ENCODE measurements at places on chromosomes 2 and 18. TPM values are rescaled to one million over a fixed set of nuclear protein-coding genes. Genes with fewer than 3 reads are reported as not detected.

The NIFK gene
- total RNA-seq, result 66.6 TPM

The CLEC4F gene
- total RNA-seq, result 0.23 TPM

The DRC1 gene
- not detected for total RNA-seq

The UNC80 gene
- total RNA-seq, result 8.6 TPM

DNA sequence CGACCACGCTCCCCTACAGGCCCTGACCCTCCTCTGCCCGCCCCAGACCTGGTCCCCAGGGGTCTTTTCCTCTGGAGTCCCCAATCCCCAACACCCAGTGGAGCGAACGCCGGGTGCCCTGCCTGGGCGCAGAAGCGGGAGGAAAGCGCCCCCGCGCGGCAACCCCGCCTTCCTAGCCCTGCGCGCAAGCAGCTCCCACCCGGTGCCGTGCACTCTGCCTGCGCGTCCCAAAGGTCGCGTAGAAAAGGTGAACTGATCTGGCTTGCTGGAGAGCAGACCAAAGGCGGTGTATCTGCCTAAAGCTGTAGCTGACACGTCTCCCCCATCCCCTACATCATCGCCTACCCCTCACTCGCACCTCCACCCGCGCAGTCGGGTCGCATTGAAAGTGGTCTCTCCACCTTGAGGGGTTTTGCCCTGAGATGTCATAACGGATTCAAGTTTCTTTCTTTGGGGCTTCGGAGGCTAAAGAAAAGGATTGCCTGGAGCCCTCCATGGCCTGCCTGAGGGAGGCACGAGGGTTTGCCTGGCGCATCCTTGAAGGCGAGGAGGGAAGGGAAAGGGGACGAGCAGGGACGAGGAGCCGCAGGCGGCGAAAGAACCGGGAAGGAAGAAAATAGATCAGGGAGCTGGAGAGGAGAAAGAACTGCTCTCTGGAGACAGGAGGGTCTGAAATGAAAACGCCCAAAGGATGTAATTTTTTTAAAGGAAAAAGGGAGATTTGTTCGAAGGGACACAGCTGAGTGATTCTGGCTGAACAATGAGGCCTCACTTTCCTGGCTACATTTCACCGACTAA is 5.8 kb downstream of the GAD1 start:
- H3K27me3 ChIP-seq, result peaks cover 41% of the 10 kb centered on the region
- H3K4me1 ChIP-seq, result peaks cover 13% of the 10 kb centered on the region
- no peaks in the 10 kb centered on the region for H3K36me3 ChIP-seq
- no peak overlapping the region for H3K4me3 ChIP-seq
- DNase-seq, result no peak

- H3K27me3 ChIP-seq, result peaks cover 3% of the 10 kb centered on the region
- H3K27ac ChIP-seq, result no peak overlapping the region
These were observed 332.3 kb downstream of the ETAA1 start for GRCh38 chr2:67729474-67729873.

- no peaks in the 10 kb centered on the region for H3K27me3 ChIP-seq
- no peaks in the 10 kb centered on the region for H3K4me1 ChIP-seq
- DNase-seq, result no peak
- H3K27ac ChIP-seq, result no peak overlapping the region
These were observed 8.9 kb downstream of the GAREM1 start for GRCh38 chr18:32461709-32462272.

DNA sequence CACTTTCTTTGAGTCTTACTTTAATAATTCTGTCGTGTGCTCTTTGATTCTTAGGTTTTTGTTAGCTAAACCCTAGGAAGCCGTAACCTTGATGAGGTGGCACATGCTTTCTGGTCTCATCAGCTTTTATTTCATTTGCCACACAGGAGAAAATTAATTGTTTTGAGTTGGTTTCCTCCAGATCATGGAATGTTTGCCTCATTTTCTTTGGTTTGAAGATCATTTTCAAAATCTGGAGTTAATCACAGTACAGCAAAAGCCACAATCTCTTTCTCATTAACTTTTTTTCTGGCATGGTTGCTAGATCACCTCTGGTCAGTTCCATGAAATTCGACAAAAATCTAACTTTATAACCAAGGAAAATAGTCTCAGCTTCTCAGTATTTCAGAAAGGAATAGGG is 182.9 kb downstream of the MYO1B start:
- H3K27ac ChIP-seq, result no peak overlapping the region
- H3K27me3 ChIP-seq, result no peaks in the 10 kb centered on the region
- no peak for DNase-seq
- H3K4me1 ChIP-seq, result no peaks in the 10 kb centered on the region

GRCh38 chr18:73594749-73595148 is 552.9 kb downstream of the FBXO15 start:
- no peaks in the 10 kb centered on the region for H3K36me3 ChIP-seq
- no peaks in the 10 kb centered on the region for H3K4me1 ChIP-seq
- no peak overlapping the region for H3K27ac ChIP-seq
- no peaks in the 10 kb centered on the region for H3K27me3 ChIP-seq
- no peak for DNase-seq
- no peak overlapping the region for H3K4me3 ChIP-seq

- H3K36me3 ChIP-seq, result no peaks in the 10 kb centered on the region
- no peak for DNase-seq
- no peaks in the 10 kb centered on the region for H3K27me3 ChIP-seq
- H3K27ac ChIP-seq, result no peak overlapping the region
- peaks cover 3% of the 10 kb centered on the region for H3K4me1 ChIP-seq
- no peak overlapping the region for H3K4me3 ChIP-seq
These were observed 7.4 kb downstream of the PMAIP1 start for GRCh38 chr18:59907172-59907571.

GRCh38 chr2:112621790-112622527 is 23.8 kb upstream of the SLC20A1 start:
- H3K4me3 ChIP-seq, result no peak overlapping the region
- no peaks in the 10 kb centered on the region for H3K36me3 ChIP-seq
- no peak overlapping the region for H3K27ac ChIP-seq

DNA sequence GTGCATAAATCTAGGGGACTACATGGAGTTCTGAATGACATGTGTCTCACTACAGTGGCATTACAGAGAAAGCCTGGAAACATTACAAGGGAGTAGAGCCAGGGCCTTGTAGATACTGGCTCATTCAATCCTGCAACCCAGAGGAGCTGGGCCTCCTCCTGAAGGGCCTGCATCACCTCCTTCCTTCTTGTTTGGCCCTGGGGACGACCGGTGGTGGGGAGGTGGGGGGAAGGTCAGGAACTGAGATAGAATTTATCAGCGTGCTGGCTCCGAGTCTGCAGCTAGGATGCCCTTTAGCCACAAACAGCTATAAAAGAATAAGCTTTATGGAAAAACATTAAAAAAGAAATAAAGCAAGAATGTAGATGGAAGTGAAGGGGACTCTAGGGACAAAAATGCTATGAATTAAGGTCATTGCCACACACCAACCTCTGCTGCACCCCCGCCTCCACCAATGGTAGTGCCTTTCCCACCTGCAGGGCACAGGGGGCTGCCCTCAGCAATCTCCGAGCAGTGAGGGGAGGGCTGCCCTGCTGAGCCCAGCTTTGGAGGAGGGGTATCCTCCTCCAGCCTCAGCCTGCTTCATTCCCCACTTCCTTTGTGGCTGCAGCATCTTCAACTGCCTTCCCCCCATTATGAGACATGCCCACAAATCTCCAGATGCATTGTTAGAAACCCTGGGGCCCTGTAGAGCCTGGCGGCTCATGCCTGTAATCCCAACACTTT is 149.0 kb downstream of the MSH2 start:
- H3K27ac ChIP-seq, result no peak overlapping the region
- no peak for DNase-seq
- no peaks in the 10 kb centered on the region for H3K27me3 ChIP-seq
- H3K36me3 ChIP-seq, result no peaks in the 10 kb centered on the region
- H3K4me1 ChIP-seq, result no peaks in the 10 kb centered on the region

DNA sequence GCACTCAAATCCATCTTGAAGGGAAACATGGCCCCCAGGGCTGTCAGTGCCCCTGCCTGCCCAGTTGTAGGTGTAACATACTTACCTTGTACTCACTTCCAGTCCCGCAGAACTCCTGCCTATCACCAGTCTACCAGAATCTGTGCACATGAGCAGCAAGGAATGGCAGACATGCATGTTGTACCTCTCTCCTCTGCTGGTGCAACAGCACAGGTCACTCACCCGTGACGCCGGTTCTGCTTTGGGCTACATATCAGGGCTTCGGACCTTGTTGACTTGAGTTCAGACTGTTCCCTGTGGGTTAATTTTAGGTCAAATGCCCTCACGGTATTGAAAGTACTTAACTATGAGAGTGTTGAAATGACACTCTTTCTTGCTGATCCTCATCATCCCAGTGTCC is 215.7 kb downstream of the TPGS2 start:
- no peaks in the 10 kb centered on the region for H3K4me1 ChIP-seq
- no peak overlapping the region for H3K27ac ChIP-seq
- H3K27me3 ChIP-seq, result no peaks in the 10 kb centered on the region
- no peak overlapping the region for H3K4me3 ChIP-seq
- H3K36me3 ChIP-seq, result no peaks in the 10 kb centered on the region

DNA sequence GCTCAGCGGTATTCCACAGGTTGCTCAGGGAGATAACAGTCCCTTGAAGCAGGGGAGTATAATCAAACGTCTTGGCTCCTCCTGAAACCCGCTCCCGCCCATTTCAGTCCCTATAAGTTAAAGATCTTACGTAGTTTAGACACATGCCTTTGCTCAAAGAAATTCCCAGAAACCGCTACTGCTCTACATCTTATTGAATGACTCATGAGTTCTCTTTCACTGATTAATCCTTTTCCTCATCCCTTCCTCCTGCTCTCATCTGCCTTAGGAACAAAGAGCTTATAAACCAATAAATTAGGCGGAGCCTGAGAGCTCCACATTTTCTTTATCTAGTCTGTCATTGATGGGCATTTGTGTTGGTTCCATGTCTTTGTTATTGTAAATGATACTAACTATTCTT is 4.2 kb upstream of the SERPINB4 start:
- no peak overlapping the region for H3K4me3 ChIP-seq
- DNase-seq, result no peak
- no peak overlapping the region for H3K27ac ChIP-seq
- no peaks in the 10 kb centered on the region for H3K4me1 ChIP-seq

DNA sequence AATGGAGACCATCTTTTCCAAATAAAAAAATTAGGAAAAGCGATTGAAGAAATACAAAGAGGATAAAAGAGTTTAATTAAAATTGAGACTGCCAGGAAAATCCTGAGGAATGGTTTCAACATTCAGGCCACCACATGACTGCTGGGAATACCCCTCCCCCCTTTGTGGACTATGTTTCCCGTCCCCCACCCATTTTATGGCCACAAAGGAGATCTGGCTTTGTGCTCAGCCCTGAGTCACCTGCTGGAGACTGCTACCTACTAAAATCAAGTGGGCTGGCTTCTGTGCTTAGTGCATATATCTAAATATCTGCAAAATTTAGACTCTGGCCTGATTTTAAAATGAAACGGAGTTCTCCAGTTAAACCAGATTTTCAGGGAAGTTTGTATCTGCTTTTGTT is 10.1 kb downstream of the RND3 start:
- H3K4me3 ChIP-seq, result no peak overlapping the region
- H3K36me3 ChIP-seq, result no peaks in the 10 kb centered on the region
- no peaks in the 10 kb centered on the region for H3K4me1 ChIP-seq

- no peak for DNase-seq
- H3K4me1 ChIP-seq, result peaks cover 5% of the 10 kb centered on the region
- peak overlapping the region; percentile 99 for H3K4me3 ChIP-seq
- H3K27ac ChIP-seq, result peak overlapping the region; percentile 99
These were observed 3.1 kb downstream of the NFE2L2 start for GRCh38 chr2:177261116-177262060.

DNA sequence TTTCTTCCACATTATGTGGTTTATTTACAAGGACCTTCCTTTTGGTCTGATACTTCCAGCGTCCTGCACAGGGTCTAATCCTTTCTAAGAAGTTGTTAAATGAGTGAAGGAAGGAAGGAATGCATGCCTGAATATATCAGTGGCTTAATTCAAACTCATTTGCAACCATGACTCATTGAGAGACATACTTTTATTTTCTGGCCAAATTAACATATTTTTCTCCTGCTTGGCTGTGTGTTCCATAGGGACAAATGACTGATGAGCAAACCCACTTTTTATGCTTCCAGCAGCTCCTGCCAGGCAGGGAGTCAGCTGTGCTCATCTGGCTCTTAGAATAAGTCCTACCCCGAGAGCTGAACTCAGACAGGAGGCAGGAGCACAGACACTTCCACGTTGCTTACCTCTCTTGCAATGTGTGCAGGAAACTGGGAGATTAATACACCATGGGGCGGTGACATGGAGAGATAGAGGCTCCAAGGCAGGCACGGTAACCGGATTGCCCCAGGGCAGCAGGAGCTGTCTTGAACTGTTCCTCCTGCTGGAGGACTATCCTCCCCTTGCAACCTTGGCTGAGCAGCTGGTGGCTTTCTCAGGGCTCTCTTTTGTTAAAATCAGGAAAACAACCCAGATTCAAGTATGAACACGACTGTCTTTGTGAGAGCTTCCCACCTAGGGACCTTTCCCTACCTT is 667.5 kb upstream of the HS6ST1 start:
- no peak overlapping the region for H3K4me3 ChIP-seq
- DNase-seq, result peak; percentile 30
- H3K36me3 ChIP-seq, result no peaks in the 10 kb centered on the region
- no peaks in the 10 kb centered on the region for H3K27me3 ChIP-seq
- H3K27ac ChIP-seq, result no peak overlapping the region
- no peaks in the 10 kb centered on the region for H3K4me1 ChIP-seq

DNA sequence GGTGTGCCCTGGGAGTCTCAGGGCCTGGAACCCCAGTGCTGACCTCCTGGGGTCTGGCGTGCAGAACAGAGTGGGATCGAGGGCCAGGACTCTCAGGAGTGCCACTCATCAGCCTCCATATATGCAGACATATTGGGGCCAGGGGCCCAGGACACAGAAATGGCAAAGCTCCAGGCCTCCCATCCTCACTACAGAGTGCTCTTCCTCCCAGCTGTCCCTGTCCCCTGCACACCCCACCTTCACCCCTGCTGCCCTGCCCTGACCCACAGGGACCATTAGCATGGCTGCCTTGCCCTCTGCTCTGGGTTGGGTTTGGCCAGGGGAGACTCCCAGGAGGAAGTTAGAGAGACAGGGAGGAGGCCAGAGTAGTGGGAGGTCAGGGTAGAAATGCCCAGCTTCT is 2.8 kb downstream of the TEX51 start:
- no peaks in the 10 kb centered on the region for H3K27me3 ChIP-seq
- H3K4me3 ChIP-seq, result no peak overlapping the region

- H3K27ac ChIP-seq, result no peak overlapping the region
- H3K4me3 ChIP-seq, result no peak overlapping the region
- H3K27me3 ChIP-seq, result no peaks in the 10 kb centered on the region
- H3K4me1 ChIP-seq, result no peaks in the 10 kb centered on the region
These were observed 187.7 kb downstream of the SMAD7 start for GRCh38 chr18:48762836-48763718.

DNA sequence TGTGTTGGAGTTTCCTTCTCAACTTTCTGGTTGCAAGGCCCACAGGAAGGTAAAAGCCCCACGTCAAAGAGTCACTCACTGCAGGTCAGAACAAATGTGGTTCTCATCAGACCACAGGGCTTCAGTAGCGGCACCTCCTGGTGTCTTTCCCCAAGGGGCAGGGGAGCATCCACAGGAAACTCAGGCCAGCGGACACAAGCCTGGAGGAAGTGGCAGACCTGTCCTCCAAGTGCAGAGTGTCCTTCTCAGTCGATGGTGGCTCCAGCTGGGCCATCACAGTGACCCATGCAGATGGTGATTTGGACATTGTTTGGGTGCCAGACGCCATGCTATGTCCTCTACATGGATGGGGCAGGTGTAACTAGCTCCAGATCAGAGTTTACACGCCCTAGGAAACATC is 84.9 kb downstream of the ACKR3 start:
- DNase-seq, result no peak
- no peak overlapping the region for H3K4me3 ChIP-seq
- no peaks in the 10 kb centered on the region for H3K4me1 ChIP-seq
- no peaks in the 10 kb centered on the region for H3K27me3 ChIP-seq
- H3K27ac ChIP-seq, result no peak overlapping the region

- H3K27me3 ChIP-seq, result no peaks in the 10 kb centered on the region
- no peaks in the 10 kb centered on the region for H3K4me1 ChIP-seq
- H3K36me3 ChIP-seq, result no peaks in the 10 kb centered on the region
- peak; percentile 92 for DNase-seq
These were observed at the start of gene LIMS1 for GRCh38 chr2:108533832-108534583. Gene LIMS1 (plus strand): TSS chr2:108534470. CDS start chr2:108534563, 93 bp downstream.

Data from prostate gland (tissue), 2 donors.